WTC11 (cell line): ENCODE measurements at places on chromosomes 7 and 10.

DNA sequence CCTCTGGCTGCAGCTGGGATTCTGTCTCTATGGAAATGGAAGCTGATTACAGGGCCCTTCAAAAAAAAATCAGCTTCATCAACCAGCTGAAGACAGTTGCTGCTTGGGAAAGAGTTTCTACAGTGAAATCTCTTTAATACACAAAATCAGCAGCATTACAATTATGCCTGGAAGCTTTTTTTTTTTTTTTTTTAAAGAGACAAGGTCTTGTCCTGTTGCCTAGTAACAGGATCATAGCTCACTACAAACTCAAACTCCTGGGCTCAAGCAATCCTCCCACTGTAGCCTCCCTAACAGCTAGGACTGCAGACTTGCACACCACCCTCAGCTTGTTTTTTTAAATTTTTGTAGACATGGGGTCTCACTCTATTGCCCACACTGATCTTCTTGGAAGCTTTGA, 94.5 kb downstream of the OR13A1 start:
- no peak for DNase-seq

DNA sequence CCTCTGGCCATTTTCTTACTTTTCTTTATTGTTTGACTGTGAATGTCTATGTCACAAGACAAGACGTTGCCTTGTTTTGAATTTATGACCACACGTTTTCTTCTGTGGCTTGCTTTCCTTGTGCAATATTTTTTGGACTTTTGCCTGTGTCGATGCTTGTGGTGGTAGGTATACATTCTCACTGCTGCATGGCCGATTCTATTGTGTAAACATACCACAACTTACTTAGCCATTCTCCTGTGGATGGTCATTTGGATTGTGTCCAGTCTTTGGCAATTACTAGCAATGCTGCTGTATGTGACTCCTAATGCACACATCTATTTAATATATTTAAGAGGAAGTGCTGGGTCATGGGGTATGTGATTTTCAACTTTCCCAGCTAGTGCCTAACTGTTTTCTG, 18.0 kb upstream of the DLG5 start:
- DNase-seq = no peak

DNA sequence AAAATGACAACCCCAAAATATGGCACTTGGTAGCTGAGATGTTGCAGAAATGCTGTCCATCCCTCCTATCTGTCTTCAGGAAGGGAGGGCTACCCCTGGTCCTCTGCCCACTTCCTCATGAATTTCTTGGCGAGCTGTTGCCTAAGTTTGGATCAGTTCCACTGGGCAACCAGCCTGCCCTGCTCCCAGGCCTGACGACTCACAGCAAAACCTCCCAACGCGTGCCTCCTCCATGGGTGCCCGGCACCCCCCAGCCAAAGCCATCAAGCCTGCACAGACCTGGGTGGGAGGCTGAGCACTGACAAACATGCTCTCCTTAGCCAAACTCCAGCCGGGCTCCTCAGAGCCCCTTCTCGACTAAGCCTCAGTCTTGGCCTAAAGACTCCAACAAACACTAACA, 8.9 kb downstream of the VSTM4 start:
- DNase-seq = no peak

- no peak for DNase-seq
Measured at GRCh38 chr7:152344253-152344652, 91.5 kb downstream of the KMT2C start.

DNA sequence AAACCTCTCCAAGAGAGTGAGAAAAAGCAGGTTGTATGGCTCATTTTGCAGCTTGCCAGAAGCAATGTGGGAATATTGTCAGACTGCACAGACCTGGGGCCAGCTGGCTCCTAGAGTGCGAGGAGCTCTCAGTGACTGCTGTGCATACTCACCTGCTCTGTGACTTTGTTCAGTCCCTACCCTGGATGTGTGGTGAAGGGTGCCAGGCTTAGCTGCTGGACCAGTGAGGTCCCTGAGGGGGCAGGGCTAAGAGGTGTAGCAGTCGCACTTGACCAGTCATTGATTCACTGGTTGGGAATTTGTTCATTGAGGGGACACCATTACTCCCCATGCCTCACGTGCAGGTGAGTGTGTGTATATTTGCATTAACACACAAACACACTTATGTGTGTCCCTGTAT, 60.1 kb downstream of the IKZF1 start:
- no peak for DNase-seq

DNA sequence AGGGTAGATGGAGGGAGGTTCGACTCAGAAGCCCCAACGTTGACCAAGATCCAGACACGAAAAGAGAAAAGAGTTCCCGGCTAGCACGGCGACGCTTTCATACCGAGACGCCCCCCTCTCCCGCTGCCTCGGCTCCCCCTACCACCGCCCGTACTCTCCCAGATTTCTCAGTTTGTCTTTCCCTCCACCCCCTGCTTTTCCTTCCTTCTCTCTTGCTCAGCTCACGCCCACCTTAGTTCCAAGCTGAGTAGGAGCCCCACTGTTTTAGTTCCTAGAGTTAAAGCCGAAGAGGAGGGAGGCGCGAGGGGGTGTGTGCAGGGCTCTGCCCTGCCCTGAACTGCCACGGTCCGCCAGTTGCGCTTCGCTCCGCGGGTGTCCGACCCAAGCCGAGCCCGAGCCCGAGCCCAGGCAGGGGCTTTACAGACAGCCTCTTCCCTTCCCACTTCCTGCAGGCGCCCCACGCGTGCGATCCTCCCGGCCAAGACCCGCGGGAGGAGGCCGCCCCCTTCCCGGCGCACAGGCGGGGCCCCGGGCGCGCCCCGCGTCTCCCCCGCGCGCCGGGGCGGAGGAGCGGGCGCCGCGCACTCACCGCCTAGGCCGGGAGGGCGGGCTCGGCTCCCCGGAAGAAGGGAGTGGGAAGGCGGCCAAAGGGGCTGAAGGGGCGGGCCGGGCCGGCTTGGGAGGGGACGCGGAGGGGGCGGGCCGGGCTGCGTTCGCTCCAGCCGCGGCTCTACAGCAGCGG, at the start of gene EPHB6:
EPHB6 (plus strand) TSS at position 705 of the 742 bp plus-strand sequence. CDS start 8,152 bp downstream, outside the sequence.
- peak; percentile 67 for DNase-seq

- DNase-seq = no peak
Measured at GRCh38 chr10:66695046-66695445, 230.8 kb upstream of the LRRTM3 start.

DNA sequence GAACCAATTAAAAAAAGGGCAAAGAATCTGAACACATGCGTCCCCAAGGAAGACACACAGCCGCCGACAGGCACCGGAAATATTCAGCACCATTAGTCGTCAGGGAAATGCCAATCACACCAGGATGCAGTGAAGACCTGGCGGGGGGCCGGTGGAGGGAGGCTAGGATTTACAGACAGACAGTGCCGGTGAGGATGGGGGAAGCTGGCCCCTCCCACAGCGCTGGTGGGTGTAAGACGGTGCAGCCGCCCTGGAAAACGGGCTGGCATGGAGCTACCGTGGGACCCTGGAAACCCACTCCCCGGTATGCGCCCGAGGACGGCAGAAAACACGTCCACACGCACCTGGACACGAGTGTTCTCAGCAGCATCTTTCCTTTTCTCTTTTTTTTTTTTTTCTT, 4.8 kb upstream of the ADAP1 start:
- no peak for DNase-seq

- DNase-seq = peak; percentile 64
Measured at GRCh38 chr7:27169658-27170425, 4.3 kb downstream of the HOXA10 start.

DNA sequence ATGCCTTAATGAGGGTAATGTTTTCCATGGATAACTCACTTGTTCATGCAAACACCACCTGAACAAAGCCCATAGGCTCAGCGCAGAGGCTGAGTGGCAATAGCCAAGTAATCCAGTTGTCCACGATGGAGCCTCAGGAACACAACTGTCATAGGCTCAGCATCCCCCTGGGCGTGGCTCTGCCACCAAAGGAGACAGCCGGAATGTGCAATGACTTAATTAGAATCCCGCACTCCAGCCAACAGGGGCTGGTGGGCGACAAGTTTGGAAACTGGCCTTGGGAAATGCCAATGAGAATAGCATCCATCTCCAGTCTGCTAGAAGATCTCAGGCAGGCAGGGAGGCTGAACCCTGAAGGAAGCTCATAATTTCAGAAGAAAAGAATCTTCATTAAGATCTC, 411.7 kb upstream of the NRP1 start:
- DNase-seq = no peak

DNA sequence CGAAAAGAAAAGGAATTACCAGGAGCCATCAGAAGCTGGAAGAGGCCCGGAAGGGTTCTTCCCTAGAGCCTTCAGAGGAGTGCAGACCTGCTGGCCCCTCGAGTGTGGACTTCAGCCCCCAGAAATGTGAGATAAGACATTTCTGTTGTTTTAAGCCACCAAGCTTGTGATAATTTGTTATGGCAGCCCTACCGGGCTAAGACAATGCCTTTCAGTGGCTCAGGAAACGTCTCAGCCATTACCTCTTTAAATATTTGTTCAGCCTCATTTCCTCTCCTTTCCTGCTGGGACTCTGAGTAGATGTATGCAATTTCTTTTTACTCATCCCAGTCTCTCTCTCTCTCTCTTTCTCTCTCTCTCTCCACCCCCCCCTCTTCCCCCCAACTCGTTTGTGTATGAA, 174.7 kb upstream of the GRB10 start:
- DNase-seq = no peak

DNA sequence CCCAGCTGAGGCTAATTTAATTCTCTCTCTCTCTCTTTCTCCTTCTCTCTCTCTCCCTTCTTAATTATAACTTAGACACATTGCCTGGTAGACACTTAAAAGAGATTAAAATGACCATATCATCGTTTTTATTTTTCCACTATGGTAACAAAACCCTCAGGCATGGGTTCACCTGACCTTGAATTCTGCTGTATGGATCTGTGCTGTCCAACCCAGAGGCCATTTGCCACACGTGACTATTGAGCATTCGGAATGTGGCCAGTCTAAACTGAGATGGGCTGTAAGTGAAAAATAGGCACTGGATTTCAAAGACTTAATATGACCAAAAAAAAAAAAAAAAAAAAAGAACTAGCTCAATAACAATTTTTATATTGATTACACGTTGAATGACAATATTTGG, 93.6 kb downstream of the NHLRC2 start:
- no peak for DNase-seq

GRCh38 chr7:129865093-129865924, 87.5 kb downstream of the UBE2H start:
- no peak for DNase-seq

GRCh38 chr10:80686734-80687475, 149.2 kb downstream of the SH2D4B start:
- DNase-seq = no peak

GRCh38 chr7:117478836-117479224, 995 bp upstream of the CFTR start:
- no peak for DNase-seq

GRCh38 chr7:50677638-50677996, 105.1 kb downstream of the GRB10 start:
- DNase-seq = no peak

DNA sequence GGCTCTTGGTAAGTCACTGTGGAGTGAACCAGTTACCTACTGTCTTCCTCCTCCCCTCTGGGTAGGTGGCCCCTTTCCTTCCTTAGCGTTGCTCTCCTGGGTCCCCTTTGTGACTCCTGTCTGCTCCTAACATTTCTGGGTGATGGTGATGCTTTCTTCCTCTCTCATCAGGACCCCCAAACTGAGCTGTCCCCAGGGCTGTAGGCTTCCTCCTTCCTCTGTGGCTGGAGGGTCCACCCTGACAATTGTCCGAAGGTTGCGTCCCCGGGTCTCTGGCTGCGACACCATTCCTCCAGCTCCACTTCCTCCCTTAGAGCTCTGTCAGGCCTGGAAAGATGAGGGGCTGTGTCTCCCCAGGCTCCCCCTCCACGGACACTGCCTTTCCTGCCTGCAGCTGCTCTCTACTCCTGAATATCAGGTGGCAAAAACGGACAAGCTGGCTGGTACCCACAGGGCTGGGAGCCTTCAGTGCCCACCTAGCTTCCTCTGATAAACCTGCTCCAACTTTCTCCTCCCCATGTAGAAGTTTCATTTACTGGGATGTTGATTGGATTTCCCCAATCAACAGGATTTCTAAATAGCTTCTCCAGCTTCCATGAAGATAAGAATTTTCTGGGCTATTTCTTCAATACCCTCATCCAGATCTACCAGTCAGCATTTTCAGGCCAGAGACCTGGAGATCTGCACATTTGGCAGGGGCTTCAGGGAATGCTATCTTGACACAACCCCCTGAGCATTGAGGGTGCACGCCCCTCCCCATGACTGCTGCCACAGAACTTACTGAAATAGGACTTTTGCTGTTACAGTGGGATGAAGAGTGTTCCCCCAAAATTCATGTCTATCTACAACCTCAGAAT, 506.5 kb downstream of the TCERG1L start:
- DNase-seq = no peak

- no peak for DNase-seq
Measured at GRCh38 chr10:76618171-76618570, 1019.4 kb downstream of the KCNMA1 start.

DNA sequence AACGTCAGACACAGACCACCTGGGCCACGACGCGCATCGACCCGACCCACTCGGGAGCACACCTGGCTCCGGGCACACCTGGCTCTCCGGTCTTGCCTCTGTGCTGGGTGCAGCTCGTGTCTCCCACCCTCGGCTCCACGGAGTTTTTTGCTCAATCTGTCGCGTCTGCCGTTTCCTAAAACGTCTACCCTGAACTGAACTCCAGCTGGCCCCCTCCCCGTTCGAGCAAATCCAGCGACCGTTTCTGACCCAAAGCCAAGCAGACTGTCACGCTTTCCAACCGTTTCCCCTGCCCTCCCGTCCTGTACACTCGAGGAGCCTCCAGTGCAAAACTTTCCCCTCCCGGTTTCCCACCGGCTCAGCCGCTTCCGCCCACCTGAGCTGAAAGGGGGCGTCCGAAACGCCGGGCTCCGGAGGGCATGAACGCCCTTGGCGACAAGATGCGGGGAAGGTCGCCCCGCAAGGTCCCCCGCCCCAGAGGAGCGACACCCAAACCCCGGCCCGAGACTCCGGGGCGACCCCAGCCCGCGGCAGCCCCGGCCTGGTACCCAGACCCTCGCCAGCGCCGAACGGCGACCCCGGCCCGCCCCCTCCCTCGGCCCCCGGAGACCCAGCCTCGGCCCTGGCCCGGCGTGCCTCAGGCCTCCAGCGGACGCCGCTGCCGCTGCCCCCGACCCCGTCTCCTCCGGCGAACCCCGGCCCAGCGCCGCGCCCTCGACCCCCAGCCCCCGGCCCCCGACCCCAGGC, 557 bp downstream of the CYTH3 start:
- peak; percentile 35 for DNase-seq

- no peak for DNase-seq
Measured at GRCh38 chr7:27071622-27072390, 24.0 kb downstream of the HOXA1 start.

DNA sequence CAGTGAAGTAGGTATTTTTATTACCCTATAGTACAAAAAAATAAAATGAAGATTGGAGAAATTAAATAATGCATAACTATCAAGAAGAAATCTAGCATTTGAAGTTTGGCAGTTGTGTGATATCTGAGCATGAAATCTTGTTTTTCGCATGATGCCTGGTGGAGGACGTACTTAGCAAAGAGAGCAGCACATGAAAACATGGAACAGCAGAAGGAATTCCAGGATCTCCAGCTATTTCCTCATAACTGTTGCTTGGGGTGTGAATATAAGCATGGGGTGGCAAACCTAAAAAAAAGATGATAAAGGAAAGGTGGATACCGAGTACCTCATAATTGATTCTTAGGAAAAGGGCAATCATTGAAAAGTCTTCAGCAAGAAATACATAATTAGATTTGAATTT, 174.3 kb upstream of the FAM3C start:
- DNase-seq = no peak

GRCh38 chr7:26429168-26429567, 137.5 kb downstream of the SNX10 start:
- no peak for DNase-seq

GRCh38 chr10:118732245-118733165, 22.3 kb downstream of the CACUL1 start:
- DNase-seq = no peak
